ENCODE measurements at places on chromosomes 7 and 10.

- no peak for DNase-seq
These were observed 27.0 kb downstream of the PPP1R3A start for GRCh38 chr7:113891828-113892227.

- no peak for DNase-seq
These were observed 3.6 kb upstream of the GPNMB start for GRCh38 chr7:23242935-23243334.

DNA sequence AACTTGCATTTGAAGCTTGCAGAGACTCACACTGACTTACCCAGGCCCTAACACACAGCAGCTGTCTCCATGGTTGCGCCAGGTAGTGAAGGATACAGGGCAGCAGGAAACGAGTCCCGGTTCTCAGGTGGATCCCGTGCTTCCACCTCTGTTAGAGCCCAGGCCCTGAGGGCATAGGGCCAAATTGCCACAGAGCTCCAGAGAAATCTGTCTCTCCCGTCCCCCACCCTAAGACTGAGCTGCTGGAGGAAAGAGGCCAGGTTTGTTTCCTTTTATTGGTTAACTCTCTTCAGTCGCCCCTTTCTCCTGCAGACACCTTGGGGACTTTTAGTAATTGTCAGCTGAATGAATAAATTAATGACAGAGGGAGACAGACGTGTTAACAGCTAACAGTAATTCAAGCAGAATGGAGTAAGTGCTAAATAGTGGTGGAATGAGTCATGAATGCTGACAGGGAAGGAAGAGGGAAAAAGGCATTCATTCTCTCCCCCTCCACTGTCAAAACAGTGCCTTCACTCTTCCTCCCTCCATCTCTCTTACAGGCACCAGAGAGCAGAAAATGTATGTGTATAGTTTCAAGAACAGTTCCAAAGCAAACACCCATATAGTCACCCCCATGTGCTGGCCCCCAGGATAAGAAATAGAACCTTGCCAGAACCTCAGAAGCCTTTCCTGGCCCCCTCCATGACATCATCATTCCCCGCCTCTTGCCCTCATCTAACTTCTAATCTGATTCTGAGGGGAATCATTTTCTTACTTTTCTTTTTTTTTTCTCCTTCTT is 16.8 kb upstream of the DLG5 start:
- peak; percentile 20 for DNase-seq

GRCh38 chr10:11685787-11686218 is 56.4 kb upstream of the ECHDC3 start:
- DNase-seq: peak; percentile 55

- no peak for DNase-seq
These were observed 271.0 kb downstream of the POU6F2 start for GRCh38 chr7:39248692-39249090.

GRCh38 chr7:66669496-66669895 is 40.8 kb downstream of the KCTD7 start:
- DNase-seq: no peak

DNA sequence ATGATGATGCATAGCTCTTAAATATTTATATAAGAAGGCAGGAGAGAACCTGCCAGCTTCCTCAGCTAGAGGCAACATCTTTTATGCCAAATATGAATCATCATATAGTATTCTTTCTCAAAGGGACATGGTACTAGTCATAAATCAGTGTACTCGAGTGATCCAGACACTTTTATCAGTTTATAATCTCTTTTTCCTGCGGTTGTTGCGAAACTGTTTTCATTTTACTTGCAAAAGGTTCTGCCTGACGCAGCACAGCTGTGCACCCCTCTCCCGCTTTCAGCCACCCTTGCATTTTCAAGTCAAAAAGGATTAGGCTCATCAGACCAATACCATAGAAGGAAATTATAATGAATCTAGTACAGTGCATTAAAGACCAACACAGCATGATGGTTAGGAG is 332.3 kb upstream of the PRKCQ start:
- DNase-seq: no peak

DNA sequence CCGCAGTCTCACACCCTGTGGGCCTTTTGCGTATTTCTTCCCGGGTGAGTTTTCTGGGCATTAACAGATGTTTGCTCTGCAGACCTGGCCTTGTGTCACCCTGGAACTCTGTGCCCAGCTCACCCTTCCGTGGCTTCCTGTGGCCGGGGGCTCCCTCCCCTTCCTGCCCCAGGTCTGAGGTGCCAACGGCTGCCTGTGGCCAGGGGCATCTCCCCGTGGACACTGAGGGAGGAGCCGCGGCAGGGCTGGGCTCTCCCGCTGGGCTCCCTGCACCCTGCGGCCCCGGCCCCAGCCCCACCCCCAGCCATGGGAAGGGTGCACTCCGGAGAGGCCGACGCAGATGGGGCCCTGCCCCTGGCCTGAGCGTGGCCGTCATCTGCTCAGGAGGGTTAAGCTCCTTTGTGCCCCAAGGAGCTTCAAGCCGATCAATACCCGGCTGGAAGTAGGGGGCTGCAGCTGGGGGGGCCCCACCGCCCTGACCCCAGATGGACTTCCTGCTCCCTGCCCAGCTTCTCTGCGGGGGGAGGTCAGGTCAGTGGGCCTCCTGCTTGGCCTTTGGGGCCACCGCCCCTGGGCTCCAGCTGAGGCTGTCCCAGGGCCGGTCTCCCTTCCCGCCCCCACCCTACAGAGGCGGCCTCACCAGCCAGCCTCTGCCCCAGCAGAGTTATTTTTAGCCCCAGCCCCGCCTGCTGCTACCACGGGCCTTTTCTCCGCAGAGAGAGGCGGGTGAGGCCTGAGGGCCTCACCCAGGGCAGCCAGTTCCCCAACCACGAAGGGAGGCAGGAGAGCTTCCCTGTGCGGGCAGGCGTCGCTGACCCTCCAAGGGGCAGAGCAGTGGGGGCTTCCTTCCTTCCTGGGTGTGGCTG is 24.2 kb downstream of the PWWP2B start:
- no peak for DNase-seq

DNA sequence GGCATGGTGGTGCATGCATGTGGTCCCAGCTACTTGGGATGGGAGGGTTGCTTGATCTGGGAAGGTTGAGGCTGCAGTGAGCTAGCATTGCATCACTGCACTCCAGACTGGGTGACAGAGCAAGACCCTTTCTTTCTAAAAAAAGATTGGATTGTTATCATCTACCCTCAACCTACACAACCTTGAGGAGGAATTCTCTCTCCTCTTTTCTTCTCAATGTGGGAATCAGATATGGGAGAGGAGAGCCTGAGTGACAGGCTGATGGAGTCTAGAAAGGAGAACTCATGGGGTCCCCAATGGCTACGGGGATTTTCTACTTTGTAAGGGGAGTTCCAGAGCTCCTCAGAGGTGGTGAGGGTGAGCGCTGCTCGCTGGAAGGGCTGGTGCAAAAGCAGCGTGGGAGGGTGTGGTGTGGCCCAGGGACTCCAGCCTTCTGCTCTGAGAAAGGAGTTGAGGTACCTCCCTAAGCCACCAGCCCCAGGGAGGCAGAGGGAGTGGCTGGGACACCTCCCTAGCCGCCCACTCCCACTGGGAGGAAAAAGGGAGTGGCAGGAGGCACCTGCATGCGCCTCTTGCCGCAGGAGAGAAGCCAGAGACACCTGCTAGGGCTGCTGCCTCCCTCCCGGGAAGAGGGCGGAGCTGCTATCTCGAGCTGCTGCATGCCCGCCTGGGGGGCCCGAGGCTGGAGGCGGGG is 48.4 kb downstream of the GATA3 start:
- DNase-seq: no peak

- DNase-seq: no peak
These were observed 112.8 kb upstream of the KMT2E start for GRCh38 chr7:104901240-104901619.

DNA sequence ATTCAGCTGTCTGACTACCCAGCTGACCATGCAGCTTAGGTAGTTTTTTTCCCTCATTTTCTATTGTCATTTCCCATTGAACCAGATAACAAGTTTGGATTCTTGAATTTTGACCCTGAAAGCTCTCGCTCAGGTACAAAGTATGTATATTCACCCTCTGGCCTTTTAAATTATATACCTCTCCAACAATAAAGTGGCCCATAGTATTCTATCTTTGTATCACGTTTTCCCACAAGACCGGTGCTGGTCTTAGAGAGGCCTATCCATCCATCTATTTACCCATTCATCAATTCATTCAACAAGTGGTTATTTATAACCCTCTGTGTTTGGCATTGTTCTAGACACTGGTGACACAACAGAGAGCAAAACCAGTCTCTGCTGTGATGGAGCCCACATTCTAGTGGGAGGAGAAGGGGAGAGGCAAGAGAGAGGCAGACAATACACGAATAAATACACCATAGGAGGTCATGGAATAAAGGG is 35.2 kb upstream of the NPSR1 start:
- DNase-seq: no peak

All from NCI-H2029 treated with DMSO at 0.1 percent for 48 hours (cell line).